ENCODE measurements at places on chromosomes 1 and 21.

DNA sequence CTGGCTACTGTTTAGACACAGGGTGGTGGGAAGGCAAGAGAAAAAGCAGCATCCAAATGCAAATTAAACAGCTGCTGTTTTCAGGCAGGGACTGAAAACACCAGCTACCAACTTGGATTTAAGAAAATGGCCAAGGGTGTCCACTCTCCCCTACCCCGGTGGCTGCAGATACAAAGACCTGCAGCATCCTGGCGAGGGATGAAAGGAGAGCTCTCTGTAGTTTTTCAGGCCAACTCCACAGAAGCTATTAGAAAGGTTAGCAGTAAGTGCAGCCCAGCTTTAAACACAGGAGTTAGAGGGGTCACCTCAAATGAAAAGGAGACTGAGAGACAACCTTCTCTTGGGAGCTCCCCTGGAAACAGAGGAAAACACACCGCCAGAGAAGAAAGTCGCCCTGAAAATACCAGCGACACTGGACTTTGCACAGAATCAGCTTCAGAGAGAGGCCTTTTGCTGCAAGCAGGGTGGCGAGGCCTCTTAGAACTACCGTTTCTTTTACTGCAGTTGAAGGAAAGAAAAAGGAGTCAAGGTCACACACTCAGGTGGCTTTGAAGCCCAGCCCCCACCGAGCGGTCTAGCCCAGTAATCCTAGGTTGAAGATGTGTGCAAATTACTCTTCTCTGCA lies 74.4 kb upstream of the TIAM1 start:
- no peak for DNase-seq

DNA sequence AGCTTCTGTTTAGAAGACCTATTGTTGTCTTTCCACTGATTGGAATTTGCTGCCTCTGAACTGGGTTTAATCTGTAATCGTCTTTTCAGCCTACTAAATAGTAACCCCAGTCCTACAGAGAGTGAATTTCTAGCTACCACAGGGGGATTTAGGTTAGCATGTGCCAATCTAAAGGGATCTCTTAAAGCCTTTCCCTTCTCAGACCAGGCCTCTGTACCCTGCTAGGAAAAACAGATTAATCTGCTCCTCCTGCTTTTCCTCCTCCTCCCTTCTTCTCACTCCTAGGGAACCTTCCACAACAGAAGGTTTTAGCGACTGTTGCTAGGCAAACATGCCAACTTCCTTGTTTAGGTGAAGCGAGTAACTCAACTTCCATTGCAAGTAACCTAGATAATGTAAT lies 1.3 kb upstream of the RC3H1 start:
- peak; percentile 63 for DNase-seq

- DNase-seq = peak; percentile 31
These were observed 7.2 kb downstream of the SZRD1 start for GRCh38 chr1:16374266-16374665.

DNA sequence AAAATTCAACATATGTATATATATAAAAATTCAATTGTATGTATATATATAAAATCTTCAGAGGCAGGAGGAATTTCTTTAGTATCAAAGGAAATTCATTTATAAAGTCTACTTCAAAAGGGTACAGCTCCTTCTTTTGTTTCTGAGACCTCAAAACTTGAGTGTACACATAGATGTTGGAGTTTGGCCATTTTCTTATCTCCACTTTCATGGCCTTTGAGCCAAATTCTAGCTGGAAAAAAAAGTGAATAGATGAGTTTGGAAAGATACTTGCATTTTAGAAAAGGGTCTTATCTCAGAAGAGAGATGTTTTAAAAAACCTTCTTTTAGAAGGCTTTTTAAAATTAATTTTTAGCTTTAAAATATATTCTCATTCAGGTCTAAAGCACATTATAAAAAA lies 103.2 kb downstream of the ATF6 start:
- no peak for DNase-seq

GRCh38 chr1:59107916-59108315 lies 189.0 kb upstream of the FGGY start:
- DNase-seq = no peak

GRCh38 chr1:58249737-58250586 lies 296.6 kb downstream of the OMA1 start:
- peak; percentile 64 for DNase-seq

DNA sequence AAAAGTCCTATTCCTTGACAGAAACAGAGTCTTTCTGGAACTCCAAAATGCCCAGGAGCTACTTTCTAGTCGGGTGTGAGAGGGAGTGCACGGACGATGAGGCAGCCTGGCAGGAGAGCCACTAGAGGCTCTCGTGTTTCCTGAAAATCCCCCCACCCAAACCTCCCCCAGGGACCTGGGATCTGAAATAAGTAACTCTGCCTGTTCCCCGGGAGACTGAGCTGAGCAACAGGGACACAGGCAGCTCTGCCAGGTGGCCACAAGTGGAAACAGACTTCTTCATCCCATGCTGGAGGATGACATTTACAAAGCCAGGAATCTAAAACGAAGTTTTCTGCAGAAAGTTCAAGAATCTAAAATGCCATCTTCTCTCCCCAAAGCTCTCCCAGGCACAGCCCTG lies 77.1 kb downstream of the ITPKB start:
- DNase-seq = peak; percentile 62

GRCh38 chr1:86965012-86965826 lies 50.8 kb downstream of the HS2ST1 start:
- no peak for DNase-seq

DNA sequence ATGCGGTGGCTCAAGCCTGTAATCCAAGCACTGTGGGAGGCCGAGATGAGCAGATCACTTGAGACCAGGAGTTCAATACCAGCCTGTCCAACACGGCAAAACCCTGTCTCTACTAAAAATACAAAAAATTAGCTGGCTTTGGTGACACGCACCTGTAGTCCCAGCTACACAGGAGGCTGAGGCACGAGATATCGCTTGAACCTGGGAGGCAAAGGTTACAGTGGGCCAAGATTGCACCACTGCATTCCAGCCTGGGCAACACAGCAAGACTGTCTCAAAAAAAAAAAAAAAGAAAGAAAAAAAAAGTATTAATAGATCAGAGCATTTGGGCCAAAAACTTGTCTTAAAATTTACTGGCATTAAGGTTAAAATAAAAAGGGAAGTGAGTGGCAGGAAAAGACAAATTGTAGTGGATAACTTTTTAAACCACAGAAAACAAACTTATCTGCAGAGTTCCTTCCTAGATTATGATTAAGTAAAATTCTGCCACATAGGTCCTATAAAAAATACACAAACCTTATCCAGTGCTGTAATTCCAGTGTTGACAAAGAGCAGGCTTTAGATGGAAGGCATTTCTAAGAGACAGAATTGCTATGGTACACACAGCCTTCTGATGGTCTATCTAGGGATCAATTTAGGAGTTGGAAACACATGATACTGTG lies 53.3 kb downstream of the EIF4G3 start:
- DNase-seq = no peak

- DNase-seq = peak; percentile 45
These were observed 52.9 kb upstream of the CD46 start for GRCh38 chr1:207698822-207699483.

DNA sequence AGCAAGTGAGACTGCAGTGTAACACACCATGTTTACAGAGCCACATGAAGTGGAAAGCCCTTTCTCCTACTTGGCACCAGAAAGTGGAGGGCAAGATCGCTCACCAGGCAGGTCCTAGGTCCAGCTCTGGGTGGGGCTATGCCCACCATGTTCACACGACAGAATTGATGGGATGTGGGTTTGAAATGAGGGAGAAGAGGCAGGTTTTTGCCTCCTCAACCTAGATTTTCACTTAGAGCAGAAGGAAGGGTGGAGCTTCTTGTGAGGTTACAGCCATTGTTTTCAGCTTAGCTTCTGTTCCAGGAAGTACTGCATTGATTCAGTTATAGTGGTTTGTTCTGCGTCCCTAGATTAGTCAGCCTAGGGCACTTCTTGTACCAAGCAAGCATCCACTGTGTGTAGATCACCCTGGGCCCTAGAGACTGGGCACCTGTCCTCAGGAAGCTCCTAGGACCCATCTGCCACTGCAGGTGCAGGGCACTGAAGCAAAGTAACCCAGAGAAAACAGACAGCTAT lies 2.3 kb downstream of the CD53 start:
- DNase-seq = no peak

DNA sequence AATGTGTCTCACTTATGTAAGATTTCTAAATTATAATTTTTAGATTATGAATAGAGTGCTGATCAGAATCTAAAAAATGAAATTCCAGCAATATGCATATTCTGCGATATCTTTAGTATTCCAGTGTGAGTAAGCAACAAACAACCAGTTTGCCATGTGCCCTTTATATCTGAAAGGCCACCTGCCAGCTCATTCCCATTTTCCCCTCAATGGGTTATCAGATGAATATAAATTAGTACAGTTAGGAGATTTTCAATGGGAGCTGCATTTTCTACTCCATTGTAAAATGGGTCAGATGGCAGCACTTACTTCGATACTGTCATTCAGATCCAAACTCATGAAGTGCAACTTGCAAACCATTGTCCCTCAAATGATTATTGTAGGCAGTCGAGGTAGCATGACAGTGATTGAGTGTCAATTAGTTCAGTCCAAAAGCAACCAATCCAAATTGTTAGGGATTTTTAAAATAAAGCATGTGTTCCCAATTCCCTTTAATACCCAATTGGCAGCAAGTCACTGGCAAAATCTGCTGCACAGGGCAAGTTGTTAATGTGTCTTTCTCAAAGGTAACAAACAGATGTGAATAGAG lies 680.3 kb downstream of the LRRIQ3 start:
- DNase-seq = no peak

- DNase-seq = no peak
These were observed 53.0 kb downstream of the TBX19 start for GRCh38 chr1:168333562-168334276.

DNA sequence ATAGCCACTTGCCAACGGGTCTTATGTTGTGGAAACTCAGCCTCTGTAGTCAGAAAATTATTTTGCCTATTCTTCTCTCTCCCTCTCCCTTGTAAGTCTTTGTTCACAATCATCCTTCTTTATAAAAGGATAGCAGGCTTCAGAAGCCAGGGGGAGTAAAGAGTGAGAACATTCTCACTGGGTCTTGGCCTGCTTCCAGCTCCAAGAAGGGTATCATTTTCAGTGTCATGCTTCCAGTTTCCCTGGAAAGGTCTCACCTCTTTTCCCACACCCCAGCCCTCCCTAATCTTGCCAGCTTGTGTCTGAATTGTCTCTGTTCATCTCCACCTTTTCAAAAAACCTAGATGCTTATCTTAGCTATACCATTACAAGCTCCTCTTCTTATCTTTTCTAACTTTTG lies 346.2 kb upstream of the LRRC7 start:
- peak; percentile 27 for DNase-seq

DNA sequence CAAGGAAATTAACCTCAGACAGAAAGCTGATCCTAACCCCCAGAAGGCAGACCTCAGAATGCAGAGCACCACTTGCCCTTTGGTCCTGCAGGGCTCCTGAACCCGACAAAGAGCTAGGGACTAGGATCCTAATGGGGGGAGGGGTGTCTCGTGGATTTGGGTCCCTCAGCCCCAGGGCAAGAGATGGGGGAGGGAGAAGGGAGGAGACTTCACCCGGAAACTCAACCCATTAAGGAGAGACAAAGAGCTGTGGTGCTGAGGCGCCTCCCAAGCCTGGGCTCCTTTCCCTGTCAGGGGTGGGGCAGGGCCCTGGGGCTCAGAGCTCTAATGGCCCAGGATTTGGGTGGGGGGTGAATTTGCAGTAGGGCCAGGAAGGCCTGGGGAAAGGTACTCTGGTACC lies 2.9 kb downstream of the NECTIN4 start:
- no peak for DNase-seq
